ENCODE measurements at places on chromosomes 1 and 21. TPM values are rescaled to one million over a fixed set of nuclear protein-coding genes. Genes with fewer than 3 reads are reported as not detected.

DNA sequence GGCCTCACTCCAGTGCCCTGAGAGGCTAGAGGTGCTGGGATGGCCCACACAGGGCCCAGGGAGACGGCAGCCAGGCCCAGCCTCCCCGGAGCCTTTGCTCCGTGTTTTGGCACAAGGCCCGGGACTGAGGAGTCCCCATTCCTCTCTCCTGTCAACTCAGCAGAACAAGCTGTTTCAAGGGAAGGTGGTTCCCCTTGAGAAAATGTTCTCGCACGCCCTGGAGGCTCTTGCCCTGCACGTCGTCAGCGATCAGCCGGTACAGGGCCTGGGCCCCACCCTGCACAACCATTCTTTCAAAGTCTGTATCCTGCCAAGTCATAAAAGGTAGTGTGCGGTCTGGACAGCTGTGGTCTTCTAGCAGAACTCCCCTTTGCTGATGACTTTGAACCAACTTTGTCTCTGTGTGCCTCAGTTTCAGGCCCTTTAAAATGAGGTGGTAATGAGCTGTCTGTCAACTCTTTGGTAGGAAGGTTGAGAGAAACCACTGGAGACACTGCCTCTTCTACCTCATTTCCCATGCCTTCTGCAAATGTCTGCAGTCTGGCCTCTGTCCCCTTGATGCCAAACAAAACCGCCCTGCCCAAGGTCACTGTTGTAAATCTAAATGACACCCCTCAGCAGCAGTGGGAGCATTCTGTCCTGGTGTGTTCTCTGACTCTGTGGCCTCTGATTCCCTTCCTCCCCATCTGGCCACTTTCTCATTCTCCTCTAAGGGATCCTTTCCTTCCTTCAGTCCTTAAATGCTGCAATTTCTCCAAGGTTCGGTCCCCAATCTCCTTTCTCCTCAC lies 138.6 kb upstream of the JUN start:
- peak; percentile 88 for DNase-seq
- no peaks in the 10 kb centered on the region for H3K27me3 ChIP-seq
- no peaks in the 10 kb centered on the region for H3K36me3 ChIP-seq
- H3K4me1 ChIP-seq, result peaks cover 37% of the 10 kb centered on the region
- H3K27ac ChIP-seq, result peak overlapping the region; percentile 94

GRCh38 chr1:167631936-167632614 lies 2.0 kb downstream of the RCSD1 start:
- H3K4me1 ChIP-seq, result peaks cover 7% of the 10 kb centered on the region
- no peaks in the 10 kb centered on the region for H3K36me3 ChIP-seq
- H3K27me3 ChIP-seq, result peaks cover 72% of the 10 kb centered on the region
- no peak for DNase-seq

DNA sequence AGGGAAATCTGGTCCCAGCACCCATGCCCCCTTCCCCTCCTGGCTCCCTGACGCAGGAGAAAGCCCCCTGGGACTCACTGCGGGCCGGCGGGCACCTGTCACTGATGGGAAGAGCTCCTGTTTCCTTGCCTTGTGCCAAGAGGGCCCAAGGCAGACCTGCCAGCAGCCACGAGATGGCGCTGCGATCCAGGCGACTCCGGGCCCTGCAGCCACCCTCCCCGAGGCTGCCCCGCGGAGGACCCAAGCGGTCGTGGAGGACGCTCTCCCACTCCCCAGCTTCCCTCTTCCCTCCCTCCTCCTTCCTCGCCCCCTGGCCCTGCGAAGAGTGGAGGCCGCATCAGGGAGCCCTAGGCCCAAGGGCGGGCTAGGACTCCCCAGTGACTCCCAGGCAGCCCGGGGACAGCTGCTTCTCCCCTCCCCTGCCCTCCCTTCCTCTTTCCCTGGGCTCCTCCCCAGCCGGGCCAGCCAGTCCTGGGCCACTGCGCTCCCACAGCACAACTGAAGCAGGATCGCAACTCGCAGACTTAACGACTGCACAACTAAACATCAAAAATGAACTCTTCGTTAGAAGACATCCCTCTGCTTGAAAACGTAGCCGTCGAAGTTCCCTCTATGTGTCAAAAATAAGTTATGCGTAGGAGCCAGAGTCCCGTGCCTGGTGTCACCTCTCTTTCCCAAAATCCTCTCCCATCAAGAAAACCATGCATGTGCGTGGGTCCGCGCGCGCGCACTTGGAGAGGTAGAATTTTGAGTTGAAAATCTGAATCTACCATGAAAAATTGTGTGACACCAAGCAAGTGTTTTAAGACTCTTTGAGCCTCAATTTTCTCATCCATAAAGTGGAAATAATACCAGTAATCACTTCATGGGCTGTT lies 34.2 kb downstream of the BATF3 start:
- H3K36me3 ChIP-seq, result no peaks in the 10 kb centered on the region
- DNase-seq, result peak; percentile 89
- H3K27ac ChIP-seq, result no peak overlapping the region
- peaks cover 4% of the 10 kb centered on the region for H3K4me1 ChIP-seq
- H3K4me3 ChIP-seq, result peak overlapping the region; percentile 43
- no peaks in the 10 kb centered on the region for H3K27me3 ChIP-seq

Gene CDC20
- 19.7 TPM for polyA plus RNA-seq

GRCh38 chr1:4310396-4310923 lies 343.9 kb upstream of the AJAP1 start:
- H3K36me3 ChIP-seq, result no peaks in the 10 kb centered on the region
- no peaks in the 10 kb centered on the region for H3K4me1 ChIP-seq
- DNase-seq, result no peak

GRCh38 chr1:19877821-19878636 lies 4.2 kb upstream of the OTUD3 start:
- H3K36me3 ChIP-seq, result no peaks in the 10 kb centered on the region
- no peak for DNase-seq
- no peaks in the 10 kb centered on the region for H3K27me3 ChIP-seq
- peak overlapping the region; percentile 36 for H3K27ac ChIP-seq
- H3K4me1 ChIP-seq, result no peaks in the 10 kb centered on the region

DNA sequence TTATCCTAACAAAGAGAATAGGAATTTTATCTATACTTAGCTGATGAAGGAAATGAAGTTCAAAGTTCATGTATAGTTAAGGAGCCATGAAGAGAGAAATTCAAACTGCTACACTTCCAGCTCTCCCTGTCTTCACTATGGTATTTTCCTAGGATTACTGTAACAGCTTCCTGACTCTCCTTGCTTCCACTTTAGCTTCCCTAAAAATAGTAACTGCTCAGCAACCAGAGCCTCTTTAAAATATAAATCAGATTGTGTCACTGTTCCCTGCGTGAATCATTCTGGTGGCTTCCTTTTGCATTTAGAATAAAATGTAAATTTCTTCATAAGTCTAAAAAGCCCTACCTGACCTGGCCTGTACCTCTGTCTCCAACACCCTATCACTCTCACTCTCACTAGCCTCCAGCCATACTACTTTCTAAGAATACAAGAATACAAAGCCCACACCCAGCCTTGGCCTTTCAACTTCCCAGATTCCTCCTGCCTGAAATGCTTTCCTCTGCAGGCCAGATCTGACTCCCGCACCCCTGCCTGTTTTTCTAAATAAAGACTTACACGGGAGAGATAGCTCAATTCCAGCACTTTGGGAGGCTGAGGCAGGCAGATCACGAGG lies 30.5 kb downstream of the OR10J1 start:
- H3K36me3 ChIP-seq, result no peaks in the 10 kb centered on the region
- no peak overlapping the region for H3K4me3 ChIP-seq
- DNase-seq, result no peak
- H3K27me3 ChIP-seq, result no peaks in the 10 kb centered on the region
- H3K27ac ChIP-seq, result no peak overlapping the region

Gene TTLL7
- 1.9 TPM for polyA plus RNA-seq

Gene C21orf91
- polyA plus RNA-seq, result 6.2 TPM

- H3K4me3 ChIP-seq, result no peak overlapping the region
- DNase-seq, result peak; percentile 81
- no peak overlapping the region for H3K27ac ChIP-seq
- peaks cover 9% of the 10 kb centered on the region for H3K4me1 ChIP-seq
Measured at GRCh38 chr1:22341791-22342605, 109.7 kb upstream of the ZBTB40 start.

Gene IRF2BP2
- polyA plus RNA-seq, result 68.2 TPM

Gene MCOLN3
- 13.9 TPM for polyA plus RNA-seq

- peak overlapping the region; percentile 72 for H3K27ac ChIP-seq
- H3K4me1 ChIP-seq, result peaks cover 36% of the 10 kb centered on the region
- peak; percentile 26 for DNase-seq
- H3K4me3 ChIP-seq, result no peak overlapping the region
- H3K27me3 ChIP-seq, result no peaks in the 10 kb centered on the region
Measured at GRCh38 chr21:15051644-15052458, 12.9 kb downstream of the NRIP1 start.

Gene C1QB
- polyA plus RNA-seq, result 11.9 TPM

Gene KCNQ4
- not detected for polyA plus RNA-seq

Gene OR10J1
- not detected for polyA plus RNA-seq

GRCh38 chr1:19220080-19220846 lies 10.2 kb upstream of the UBR4 start:
- H3K36me3 ChIP-seq, result no peaks in the 10 kb centered on the region
- no peaks in the 10 kb centered on the region for H3K4me1 ChIP-seq
- no peak for DNase-seq

- H3K27ac ChIP-seq, result peak overlapping the region; percentile 46
- DNase-seq, result peak; percentile 35
- H3K4me1 ChIP-seq, result no peaks in the 10 kb centered on the region
- no peaks in the 10 kb centered on the region for H3K36me3 ChIP-seq
- no peaks in the 10 kb centered on the region for H3K27me3 ChIP-seq
Measured at GRCh38 chr1:236421022-236421421, 26.9 kb downstream of the EDARADD start.

DNA sequence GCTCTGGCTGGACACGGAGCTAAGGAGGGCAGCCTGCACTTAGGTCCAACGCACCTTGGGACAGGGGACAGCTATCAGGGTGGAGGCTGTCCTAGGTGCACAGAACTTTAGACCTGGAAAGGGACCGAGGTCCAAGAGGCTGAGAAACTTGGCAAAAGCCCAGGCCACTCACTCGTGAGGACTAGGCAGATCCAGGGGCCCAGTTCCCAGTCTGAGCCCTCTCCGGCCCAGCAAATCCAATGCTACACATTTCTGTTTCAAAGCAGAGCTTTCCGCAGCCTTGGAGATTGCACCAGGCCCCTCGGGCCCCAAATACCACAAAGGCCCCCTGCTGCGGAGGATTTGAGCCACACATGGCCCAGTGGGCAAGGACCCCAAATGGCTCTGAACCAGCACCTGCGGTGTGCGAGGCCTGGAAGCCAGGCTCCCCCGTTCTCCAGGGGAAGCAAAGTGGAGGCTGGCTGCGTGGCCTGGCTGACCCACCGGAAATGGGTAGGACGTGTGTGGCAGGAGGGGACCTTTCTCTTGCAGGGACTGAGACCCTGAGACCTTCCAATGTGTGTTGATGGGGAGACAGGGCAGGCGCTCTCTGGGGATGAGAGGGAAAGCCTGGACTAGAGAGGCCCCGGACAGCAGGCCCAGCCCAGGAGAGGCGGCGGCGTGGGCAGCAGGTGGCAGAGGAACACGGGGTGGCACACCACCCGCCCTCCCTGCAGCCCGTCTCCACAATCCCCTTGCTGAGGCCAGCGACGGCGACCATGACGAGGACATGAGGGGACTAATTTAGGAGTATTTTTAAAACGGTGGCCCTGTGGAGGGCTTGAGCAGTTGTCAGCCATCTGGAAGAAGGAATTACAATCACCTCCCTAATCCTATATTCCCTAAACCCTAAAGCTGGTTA lies 118.7 kb downstream of the CASZ1 start:
- DNase-seq, result peak; percentile 78
- H3K27ac ChIP-seq, result peak overlapping the region; percentile 53
- H3K4me3 ChIP-seq, result no peak overlapping the region
- H3K4me1 ChIP-seq, result peaks cover 74% of the 10 kb centered on the region
- no peaks in the 10 kb centered on the region for H3K27me3 ChIP-seq

Gene LPAR3
- 1.3 TPM for polyA plus RNA-seq

Gene NTMT2
- polyA plus RNA-seq, result not detected

- no peak overlapping the region for H3K4me3 ChIP-seq
- H3K36me3 ChIP-seq, result no peaks in the 10 kb centered on the region
- no peak for DNase-seq
- no peaks in the 10 kb centered on the region for H3K4me1 ChIP-seq
- no peak overlapping the region for H3K27ac ChIP-seq
- no peaks in the 10 kb centered on the region for H3K27me3 ChIP-seq
Measured at GRCh38 chr1:95058974-95059373, 13.8 kb downstream of the ALG14 start.

GRCh38 chr1:1964811-1965210 lies 38.8 kb downstream of the CFAP74 start:
- peaks cover 9% of the 10 kb centered on the region for H3K4me1 ChIP-seq
- no peaks in the 10 kb centered on the region for H3K36me3 ChIP-seq
- no peak overlapping the region for H3K4me3 ChIP-seq
- no peak for DNase-seq
- no peak overlapping the region for H3K27ac ChIP-seq

Gene LYPD8
- not detected for polyA plus RNA-seq

GRCh38 chr1:96598416-96599168 lies 123.0 kb upstream of the PTBP2 start:
- no peaks in the 10 kb centered on the region for H3K4me1 ChIP-seq
- H3K27ac ChIP-seq, result no peak overlapping the region
- no peak for DNase-seq
- H3K27me3 ChIP-seq, result no peaks in the 10 kb centered on the region

Gene CYP2J2
- polyA plus RNA-seq, result 2.7 TPM

Gene ZNF687
- polyA plus RNA-seq, result 4.3 TPM

Gene BMP8B
- polyA plus RNA-seq, result 3.1 TPM

Gene MAP7D1
- polyA plus RNA-seq, result 97.8 TPM

DNA sequence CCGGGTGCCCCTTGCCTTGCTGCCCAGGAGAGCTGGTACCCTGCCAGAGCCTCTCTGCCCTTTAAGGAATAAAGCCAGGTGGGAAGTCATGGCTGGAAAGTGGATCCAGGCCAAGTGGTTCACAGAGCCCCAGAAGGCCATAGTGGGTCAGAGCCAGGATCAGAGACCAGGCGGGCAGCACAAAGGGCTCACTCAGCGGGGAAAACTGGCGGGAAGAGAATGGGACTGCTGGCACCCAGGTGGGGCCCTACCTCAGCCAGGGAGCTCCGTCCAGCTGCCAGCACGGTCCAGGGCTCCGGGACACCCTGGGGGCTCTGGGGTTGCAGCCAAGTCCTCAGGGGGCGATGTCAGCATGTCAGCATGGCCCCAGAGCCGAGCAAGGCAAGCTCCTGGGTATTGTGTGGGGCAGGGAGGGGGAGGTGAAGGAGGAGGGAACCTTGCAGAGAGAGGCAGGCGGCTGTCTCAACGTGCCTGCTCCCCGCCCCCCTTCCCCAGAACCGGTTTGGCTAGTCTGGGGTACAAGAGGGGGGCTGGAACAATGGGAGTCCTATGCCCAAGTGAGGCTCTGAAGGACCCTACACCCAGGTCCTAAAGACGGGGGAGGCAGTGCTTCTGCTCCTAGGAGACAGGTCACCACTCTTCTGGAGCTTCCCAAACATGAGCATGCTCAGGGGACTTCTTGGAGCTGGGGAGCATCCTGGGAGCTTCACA lies at the start of gene ARHGEF19:
Gene ARHGEF19, minus strand, starts transcription at position 402 of the 711 bp plus-strand sequence. CDS start 3,598 bp downstream, outside the sequence.
- H3K27ac ChIP-seq, result no peak within 1 kb of the TSS
- no peaks in the 10 kb centered on the region for H3K27me3 ChIP-seq
- peak; percentile 66 for DNase-seq

- H3K36me3 ChIP-seq, result no peaks in the 10 kb centered on the region
- H3K4me3 ChIP-seq, result no peak overlapping the region
Measured at GRCh38 chr1:210697185-210697584, 368.5 kb downstream of the HHAT start.

Gene RIMKLA
- polyA plus RNA-seq, result 0.66 TPM

GRCh38 chr1:18557621-18558465 lies 72.8 kb upstream of the PAX7 start:
- no peaks in the 10 kb centered on the region for H3K4me1 ChIP-seq
- H3K27me3 ChIP-seq, result peaks cover 42% of the 10 kb centered on the region
- no peak overlapping the region for H3K4me3 ChIP-seq
- H3K36me3 ChIP-seq, result no peaks in the 10 kb centered on the region

- DNase-seq, result no peak
- no peaks in the 10 kb centered on the region for H3K27me3 ChIP-seq
- H3K4me3 ChIP-seq, result no peak overlapping the region
- no peak overlapping the region for H3K27ac ChIP-seq
Measured at GRCh38 chr1:194252199-194252598, 1065.8 kb upstream of the B3GALT2 start.

Data from hepatocyte (in vitro differentiated cells).